ENCODE measurements at places on chromosomes 16 and 17. TPM values are rescaled to one million over a fixed set of nuclear protein-coding genes. Genes with fewer than 3 reads are reported as not detected.

Gene GNAO1
- not detected for total RNA-seq

Gene VPS35
- 39.3 TPM for total RNA-seq

Gene HOXB3
- total RNA-seq = 6.0 TPM

Gene SOX15
- 7.0 TPM for total RNA-seq

Gene C17orf50
- total RNA-seq = not detected

Gene CIBAR2
- total RNA-seq = not detected

Gene BAHCC1
- 9.9 TPM for total RNA-seq

Gene SGSM2
- 36.6 TPM for total RNA-seq

Gene STUB1
- total RNA-seq = 152 TPM

Gene SRCIN1
- total RNA-seq = 1.8 TPM

Gene CACNA1H
- 4.1 TPM for total RNA-seq

Gene CAPN15
- 60.4 TPM for total RNA-seq

Gene MCRIP2
- 83.5 TPM for total RNA-seq

GRCh38 chr17:75785016-75785890, 647 bp downstream of the UNK start:
- peak overlapping the region; percentile 68 for H3K4me3 ChIP-seq
- H3K27me3 ChIP-seq = no peaks in the 10 kb centered on the region
- peak overlapping the region; percentile 93 for H3K27ac ChIP-seq
- H3K4me1 ChIP-seq = peaks cover 45% of the 10 kb centered on the region
- H3K36me3 ChIP-seq = no peaks in the 10 kb centered on the region

DNA sequence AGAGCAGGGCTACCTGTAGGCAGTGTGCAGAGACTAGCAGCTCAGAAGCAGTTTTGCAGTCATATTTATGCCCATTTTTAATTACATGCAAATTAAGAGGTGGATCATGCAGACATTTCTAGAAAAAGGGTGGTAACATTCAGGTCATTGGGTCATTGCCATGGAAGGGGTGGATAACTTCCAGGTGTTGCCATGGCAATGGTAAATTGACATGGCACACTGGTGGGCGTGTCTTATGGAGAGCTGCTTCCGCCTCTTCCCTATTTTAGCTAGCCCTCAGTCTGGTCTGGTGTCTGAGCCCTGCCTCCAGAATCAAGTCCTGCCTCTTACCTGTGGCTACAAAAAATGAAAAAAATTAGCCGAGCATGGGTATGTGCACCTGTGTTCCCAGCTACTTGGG, 2.8 kb upstream of the DNAI2 start:
- no peaks in the 10 kb centered on the region for H3K36me3 ChIP-seq
- DNase-seq = no peak
- peaks cover 44% of the 10 kb centered on the region for H3K27me3 ChIP-seq
- H3K27ac ChIP-seq = no peak overlapping the region
- H3K4me3 ChIP-seq = no peak overlapping the region

GRCh38 chr16:81214745-81215166, 23.7 kb upstream of the BCO1 start:
- no peaks in the 10 kb centered on the region for H3K4me1 ChIP-seq
- no peaks in the 10 kb centered on the region for H3K27me3 ChIP-seq
- no peaks in the 10 kb centered on the region for H3K36me3 ChIP-seq
- peak; percentile 27 for DNase-seq
- H3K27ac ChIP-seq = no peak overlapping the region

- no peak overlapping the region for H3K27ac ChIP-seq
- no peaks in the 10 kb centered on the region for H3K4me1 ChIP-seq
- no peak overlapping the region for H3K4me3 ChIP-seq
- DNase-seq = peak; percentile 45
Observed at GRCh38 chr16:53692146-53692545, 11.5 kb downstream of the RPGRIP1L start.

- H3K27me3 ChIP-seq = no peaks in the 10 kb centered on the region
- no peak overlapping the region for H3K4me3 ChIP-seq
- no peak overlapping the region for H3K27ac ChIP-seq
- H3K36me3 ChIP-seq = no peaks in the 10 kb centered on the region
- H3K4me1 ChIP-seq = no peaks in the 10 kb centered on the region
- DNase-seq = no peak
Observed at GRCh38 chr16:52364500-52364899, 182.4 kb downstream of the TOX3 start.

DNA sequence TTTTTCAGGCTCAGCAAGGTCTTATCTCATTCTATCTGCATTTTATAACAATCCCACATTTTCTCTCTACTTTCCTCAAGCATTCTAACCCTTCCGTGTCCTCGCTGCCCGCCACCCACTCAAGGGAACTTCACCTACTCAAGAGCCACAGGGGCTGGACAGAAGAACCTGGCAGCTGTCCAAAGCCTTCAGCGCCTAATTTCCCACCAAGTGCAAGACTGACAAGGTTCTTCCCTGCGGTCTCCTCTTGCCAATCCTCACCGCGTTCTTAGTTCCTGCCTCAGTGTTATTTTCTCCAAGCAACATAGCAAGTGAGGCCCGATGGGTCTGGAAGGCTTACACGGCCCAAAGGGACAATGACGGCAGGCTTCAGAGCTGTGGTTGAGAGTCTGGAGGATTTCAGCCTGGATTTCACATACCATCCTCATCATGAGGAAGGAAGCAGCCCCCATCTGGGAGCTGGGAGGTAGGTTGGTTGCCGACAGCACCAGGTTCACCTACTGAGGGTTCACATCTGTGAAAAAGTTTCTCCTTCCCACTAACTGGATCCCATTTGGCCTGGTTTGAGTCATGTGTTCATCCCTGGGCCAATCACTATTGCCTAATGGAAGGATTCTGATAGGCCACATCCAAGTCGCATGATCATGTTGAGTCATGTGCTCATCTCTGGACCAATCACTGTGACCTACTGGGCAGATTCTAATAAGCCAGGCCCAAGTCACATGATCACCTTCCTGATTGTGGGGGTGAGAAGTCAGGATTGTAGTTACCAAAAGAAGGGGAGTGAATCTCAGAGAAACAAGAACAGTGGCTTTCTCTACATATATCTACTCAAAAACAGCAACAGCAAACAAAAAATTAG, 108.2 kb downstream of the N4BP1 start:
- peaks cover 8% of the 10 kb centered on the region for H3K4me1 ChIP-seq
- H3K27me3 ChIP-seq = no peaks in the 10 kb centered on the region
- DNase-seq = no peak
- H3K36me3 ChIP-seq = no peaks in the 10 kb centered on the region
- no peak overlapping the region for H3K27ac ChIP-seq
- H3K4me3 ChIP-seq = no peak overlapping the region

DNA sequence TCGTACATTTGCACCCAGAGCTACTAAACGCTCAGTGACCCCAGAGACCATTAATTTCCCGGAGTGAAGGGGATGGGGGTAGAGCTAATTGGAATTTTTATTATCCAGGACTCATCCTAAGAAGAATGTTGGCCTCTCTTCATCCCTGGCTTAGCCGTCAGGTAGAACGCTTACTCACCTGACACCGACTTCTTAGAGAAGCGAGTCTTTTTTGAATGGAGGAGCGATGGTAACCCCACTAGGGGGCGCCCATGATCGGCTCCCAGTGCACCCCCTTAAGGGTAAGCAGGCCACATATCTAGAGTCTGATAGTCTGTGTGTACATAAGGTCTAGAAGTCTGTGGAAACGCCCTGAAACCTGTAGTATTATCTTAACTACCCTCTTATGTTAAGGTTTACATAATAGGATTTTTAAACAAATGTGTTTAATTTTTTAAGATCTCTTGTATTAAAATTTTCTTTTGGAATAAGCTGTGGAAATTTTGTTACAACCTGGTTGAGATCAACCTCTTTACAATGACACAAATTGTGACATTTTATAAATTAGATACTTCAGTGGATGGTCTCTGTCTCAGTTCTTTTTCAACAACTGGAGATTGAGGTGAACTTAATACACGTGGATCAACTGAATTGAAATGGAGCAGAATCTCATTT, 229.8 kb downstream of the CPPED1 start:
- DNase-seq = peak; percentile 61
- H3K27ac ChIP-seq = no peak overlapping the region
- no peak overlapping the region for H3K4me3 ChIP-seq
- no peaks in the 10 kb centered on the region for H3K36me3 ChIP-seq

DNA sequence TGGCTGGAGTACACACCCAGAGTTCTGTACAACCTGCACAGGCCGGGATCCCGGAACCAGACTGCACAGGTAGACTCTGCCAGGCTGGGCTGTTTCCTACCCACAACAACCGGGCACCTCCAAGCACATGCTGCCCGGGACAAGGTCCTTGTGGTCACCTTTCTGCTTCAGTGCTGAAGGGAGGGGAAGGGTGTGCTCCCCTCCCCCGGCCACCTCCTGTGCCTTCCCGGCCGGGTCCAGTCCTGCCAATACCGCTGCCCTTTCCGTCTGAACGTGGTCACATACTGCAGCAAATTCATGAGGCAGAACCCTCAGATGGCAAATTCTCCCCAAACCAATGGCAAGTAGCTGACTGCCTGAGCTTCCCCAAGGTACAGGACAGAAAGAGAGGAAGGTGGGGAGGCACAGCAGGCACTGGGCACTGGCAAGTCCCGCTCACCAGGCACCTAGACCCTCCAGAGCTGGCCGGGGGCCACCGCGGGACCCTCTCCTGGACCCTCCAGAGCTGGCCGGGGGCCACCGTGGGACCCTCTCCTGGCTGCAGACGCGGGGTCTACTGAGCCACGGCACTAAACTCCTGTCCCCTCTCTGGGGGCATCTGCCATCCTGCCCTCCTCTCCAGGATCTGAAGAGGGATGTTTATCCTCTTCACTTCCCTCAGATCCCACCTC, 22.8 kb downstream of the SLC43A2 start:
- H3K27ac ChIP-seq = no peak overlapping the region
- no peaks in the 10 kb centered on the region for H3K36me3 ChIP-seq
- no peaks in the 10 kb centered on the region for H3K27me3 ChIP-seq
- DNase-seq = no peak
- H3K4me3 ChIP-seq = no peak overlapping the region

- no peaks in the 10 kb centered on the region for H3K36me3 ChIP-seq
- H3K27ac ChIP-seq = no peak overlapping the region
- no peaks in the 10 kb centered on the region for H3K27me3 ChIP-seq
- no peak overlapping the region for H3K4me3 ChIP-seq
- H3K4me1 ChIP-seq = peaks cover 10% of the 10 kb centered on the region
- DNase-seq = no peak
Observed at GRCh38 chr17:80449930-80450576, 26.4 kb downstream of the NPTX1 start.

DNA sequence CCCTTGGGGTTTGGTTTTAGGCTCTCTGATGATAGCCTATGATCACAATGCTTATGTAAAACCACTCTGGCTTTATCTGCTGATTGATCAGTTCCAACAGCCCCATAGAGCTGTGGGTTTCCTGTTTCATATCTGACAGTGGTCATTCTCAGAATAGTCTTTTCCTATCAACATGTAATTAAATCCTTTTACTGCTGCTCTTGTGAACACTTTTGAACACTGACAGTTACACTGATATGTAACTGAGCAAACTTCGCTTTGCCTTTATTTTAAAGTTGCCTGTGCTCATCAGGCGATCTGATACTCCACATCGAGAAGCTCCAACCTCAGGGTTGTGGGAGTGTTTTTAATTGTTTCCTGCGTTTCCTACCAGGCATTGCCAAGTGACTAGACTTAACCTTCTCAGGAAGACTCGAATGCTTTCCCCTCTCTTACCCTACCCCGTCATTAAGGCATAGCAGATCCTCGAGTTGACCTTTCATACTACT, 17.3 kb upstream of the CLEC18B start:
- no peaks in the 10 kb centered on the region for H3K36me3 ChIP-seq
- H3K4me1 ChIP-seq = no peaks in the 10 kb centered on the region
- no peak overlapping the region for H3K27ac ChIP-seq
- no peak overlapping the region for H3K4me3 ChIP-seq
- no peaks in the 10 kb centered on the region for H3K27me3 ChIP-seq
- DNase-seq = no peak

DNA sequence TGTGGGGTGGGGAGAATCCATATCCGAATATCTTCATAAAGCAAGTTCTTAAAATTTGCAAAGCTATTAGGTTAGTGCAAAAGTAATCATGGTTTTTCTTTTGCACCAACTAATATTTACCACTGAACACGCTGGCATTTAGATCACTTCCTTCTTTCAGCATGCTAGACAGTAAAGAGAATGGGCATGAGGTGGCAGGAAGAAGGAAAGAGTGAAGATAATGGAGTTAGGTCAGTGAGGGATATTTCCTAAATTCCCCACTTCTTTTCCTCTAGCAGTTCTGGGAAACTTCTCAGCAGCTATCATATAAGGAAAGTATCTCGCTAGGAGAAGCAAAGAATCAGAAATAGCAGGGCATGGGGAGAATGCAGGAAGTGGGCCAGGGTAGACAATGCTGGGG, 39.0 kb downstream of the SLC6A4 start:
- no peaks in the 10 kb centered on the region for H3K4me1 ChIP-seq
- H3K4me3 ChIP-seq = no peak overlapping the region
- H3K36me3 ChIP-seq = no peaks in the 10 kb centered on the region
- no peak overlapping the region for H3K27ac ChIP-seq
- H3K27me3 ChIP-seq = no peaks in the 10 kb centered on the region

GRCh38 chr16:28158136-28158535, 53.6 kb downstream of the XPO6 start:
- H3K36me3 ChIP-seq = peaks cover 30% of the 10 kb centered on the region
- no peak for DNase-seq
- no peak overlapping the region for H3K27ac ChIP-seq
- no peaks in the 10 kb centered on the region for H3K4me1 ChIP-seq

GRCh38 chr16:68072038-68072695, 13.0 kb upstream of the NFATC3 start:
- no peaks in the 10 kb centered on the region for H3K27me3 ChIP-seq
- H3K27ac ChIP-seq = no peak overlapping the region
- peak; percentile 70 for DNase-seq
- H3K4me1 ChIP-seq = peaks cover 8% of the 10 kb centered on the region
- no peak overlapping the region for H3K4me3 ChIP-seq

- no peaks in the 10 kb centered on the region for H3K27me3 ChIP-seq
- no peak overlapping the region for H3K4me3 ChIP-seq
- H3K36me3 ChIP-seq = no peaks in the 10 kb centered on the region
- no peak for DNase-seq
Observed at GRCh38 chr17:82674656-82675475, 23.6 kb downstream of the RAB40B start.

DNA sequence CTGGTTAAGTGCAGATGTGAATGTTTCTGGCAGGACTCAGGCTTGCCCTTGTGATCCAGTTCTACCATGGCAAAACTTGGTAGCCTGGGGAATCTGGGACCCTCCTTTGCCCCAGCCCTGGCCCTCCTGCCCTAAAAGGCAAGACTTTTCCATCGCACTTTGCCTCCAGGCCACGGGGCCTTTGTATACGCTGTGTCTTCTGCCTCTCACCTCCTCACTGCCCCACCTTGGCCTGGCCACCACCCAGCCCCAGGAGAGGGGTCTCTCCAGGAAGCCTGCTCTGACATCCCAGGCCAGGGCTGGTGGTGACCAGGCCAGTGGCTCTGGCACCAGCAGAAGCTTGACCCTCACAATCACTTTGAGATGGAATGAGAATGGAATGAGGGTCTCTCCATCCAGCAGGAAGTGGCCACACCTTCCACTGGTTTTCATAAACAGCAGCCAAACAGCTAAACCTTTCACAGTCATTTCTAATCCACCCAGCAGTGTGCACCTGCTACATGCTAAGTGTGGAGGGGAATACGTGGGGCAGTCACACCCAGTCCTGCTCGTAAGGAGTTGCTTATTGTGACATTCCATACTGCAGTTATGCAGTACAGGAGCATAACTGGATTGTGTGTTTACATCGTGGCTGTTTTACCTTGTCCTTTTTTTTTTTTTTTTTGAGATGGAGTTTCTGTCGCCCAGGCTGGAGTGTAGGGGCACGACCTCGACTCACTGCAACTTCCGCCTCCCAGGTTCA, 1.6 kb upstream of the MRPL38 start:
- no peak for DNase-seq
- no peak overlapping the region for H3K4me3 ChIP-seq

- no peak overlapping the region for H3K4me3 ChIP-seq
- H3K36me3 ChIP-seq = no peaks in the 10 kb centered on the region
- no peaks in the 10 kb centered on the region for H3K27me3 ChIP-seq
Observed at GRCh38 chr17:37708616-37709212, 36.1 kb downstream of the HNF1B start.
